Smooth muscle cell of the umbilical artery (primary cell): ENCODE measurements at places on chromosomes 2 and 18. TPM values are rescaled to one million over a fixed set of nuclear protein-coding genes. Genes with fewer than 3 reads are reported as not detected.

Gene ERMN
- under 0.01 and 0.09 TPM in 2 replicates for total RNA-seq

Gene DUSP19
- total RNA-seq = 4.2 and 6.5 TPM in 2 replicates

Gene SERPINB2
- total RNA-seq = 2.4 and 4.8 TPM in 2 replicates

Gene DNMT3A
- total RNA-seq = 13.7 and 14.8 TPM in 2 replicates

Gene IL37
- not detected in 2 replicates for total RNA-seq

Gene MAP2
- 0.59 and 2.3 TPM in 2 replicates for total RNA-seq

Gene TUBA3E
- total RNA-seq = 0.09 TPM in 1 of 2 replicates, not detected in the other

Gene ALPG
- total RNA-seq = not detected in 2 replicates

Gene DNAJC27
- total RNA-seq = 4.4 and 7.1 TPM in 2 replicates

Gene GPBAR1
- not detected in 2 replicates for total RNA-seq

Gene SMARCAL1
- total RNA-seq = 15.7 and 23.4 TPM in 2 replicates

Gene MYO7B
- total RNA-seq = 0.09 and 0.59 TPM in 2 replicates

Gene SLC5A7
- under 0.01 TPM in 1 of 2 replicates, not detected in the other for total RNA-seq

Gene SATB2
- 3.3 and 7.4 TPM in 2 replicates for total RNA-seq

Gene DNAJC10
- total RNA-seq = 225 and 334 TPM in 2 replicates

Gene ST3GAL5
- total RNA-seq = 12.8 and 14.9 TPM in 2 replicates

Gene ASAP2
- total RNA-seq = 30.6 and 79.5 TPM in 2 replicates

Gene EPB41L5
- 7.7 and 10.3 TPM in 2 replicates for total RNA-seq

Gene PPP1R1C
- 0.28 TPM in 1 of 2 replicates, not detected in the other for total RNA-seq

Gene MC4R
- not detected in 2 replicates for total RNA-seq

Gene SPRED2
- 7.7 and 24.0 TPM in 2 replicates for total RNA-seq

Gene ADRA2B
- total RNA-seq = not detected in 2 replicates
